ENCODE measurements at places on chromosomes 7 and 10.

GRCh38 chr7:157969995-157970394 is 617.6 kb downstream of the PTPRN2 start:
- no peak for DNase-seq

- no peak for DNase-seq
Measured at GRCh38 chr7:683526-684205, 42.8 kb upstream of the DNAAF5 start.

DNA sequence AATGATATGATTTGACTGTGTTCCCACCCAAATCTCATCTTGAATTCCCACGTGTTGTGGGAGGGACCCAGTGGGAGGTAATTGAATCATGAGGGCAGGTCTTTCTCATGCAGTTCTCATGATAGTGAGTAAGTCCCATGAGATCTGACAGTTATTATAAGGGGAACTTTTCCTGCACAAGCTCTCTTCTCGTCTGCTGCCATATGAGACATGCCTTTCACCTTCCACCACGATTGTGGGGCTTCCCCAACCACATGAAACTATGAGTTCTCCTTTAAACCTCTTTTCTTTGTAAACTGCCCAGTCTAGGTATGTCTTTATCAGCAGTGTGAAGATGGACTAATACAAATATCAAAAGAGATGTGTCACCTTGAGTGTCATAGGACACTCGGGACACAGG is 502.7 kb upstream of the PODXL start:
- no peak for DNase-seq

DNA sequence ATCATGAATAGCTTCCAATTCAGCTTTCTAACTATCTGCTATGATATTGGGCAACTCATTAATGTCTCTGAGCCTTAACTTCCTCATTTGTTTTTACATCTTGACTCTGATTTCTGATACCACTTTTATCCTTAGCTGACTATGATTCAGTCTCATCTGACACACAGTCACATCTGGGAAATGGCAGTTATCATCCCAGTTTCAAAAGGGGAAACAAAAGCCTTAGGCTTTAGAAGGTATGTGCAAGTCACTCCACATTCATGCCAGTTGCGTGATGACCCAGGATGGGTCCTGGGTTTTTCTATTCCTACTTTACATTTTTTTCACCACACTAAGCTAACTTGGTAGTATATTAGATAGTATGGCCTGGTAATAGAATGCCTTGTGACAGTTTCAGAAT is 12.7 kb downstream of the SCIN start:
- DNase-seq = no peak

GRCh38 chr7:23467291-23467805 is 2.9 kb downstream of the IGF2BP3 start:
- DNase-seq = no peak

DNA sequence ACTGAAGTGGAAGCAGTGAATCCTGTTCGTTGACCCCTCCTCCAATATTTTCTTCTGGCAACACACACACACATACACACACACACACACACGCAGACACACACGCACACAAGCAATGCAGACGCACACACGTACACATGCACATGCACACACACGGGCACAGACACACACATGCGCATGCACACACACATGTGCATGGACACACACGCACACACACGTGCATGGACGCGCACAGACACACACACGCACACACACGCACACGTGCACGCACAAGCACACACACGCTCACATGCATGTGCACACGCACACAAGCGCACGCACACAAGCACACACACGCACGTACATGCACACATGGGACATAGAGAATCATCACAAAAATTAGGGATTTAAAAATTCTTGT is 488.2 kb upstream of the TPK1 start:
- DNase-seq = no peak

GRCh38 chr10:124109261-124109660 is 15.9 kb upstream of the CHST15 start:
- no peak for DNase-seq

GRCh38 chr10:5600908-5601307 is 65.5 kb downstream of the ASB13 start:
- DNase-seq = no peak

DNA sequence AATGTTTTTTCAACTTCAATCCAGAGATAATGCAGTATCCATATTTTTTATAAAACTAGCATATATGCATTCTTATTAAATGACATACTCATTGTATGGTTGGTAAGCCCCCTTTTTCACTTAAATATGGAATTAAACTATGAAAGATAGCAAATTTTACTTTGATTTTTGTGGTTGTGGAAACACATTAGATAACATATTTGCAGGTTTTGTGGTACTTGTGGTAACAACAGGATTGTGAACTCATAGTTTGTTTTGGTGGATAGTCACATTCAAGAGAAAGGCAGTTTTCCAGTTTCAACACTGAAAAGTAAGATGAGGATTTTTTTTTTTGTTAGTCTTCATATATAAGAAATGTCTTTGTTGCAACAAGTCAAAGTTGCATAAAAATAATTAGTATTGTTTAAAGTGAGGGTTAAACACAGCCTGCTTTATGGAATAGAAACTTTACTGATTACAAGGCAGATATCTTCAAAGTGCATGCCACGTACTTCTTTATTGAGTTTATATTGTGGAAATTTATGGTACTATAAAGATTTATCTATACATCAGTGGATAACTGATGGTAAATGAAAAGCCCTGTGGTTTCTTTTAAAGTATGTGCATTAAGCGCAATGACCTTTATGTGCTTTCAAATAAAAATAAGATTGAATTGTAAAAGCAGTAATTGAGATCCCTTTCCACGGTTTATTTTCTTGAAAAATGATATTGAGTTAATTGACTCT is 39.7 kb upstream of the SEMA3D start:
- no peak for DNase-seq

GRCh38 chr7:18511351-18512140 is 16.0 kb downstream of the HDAC9 start:
- no peak for DNase-seq

DNA sequence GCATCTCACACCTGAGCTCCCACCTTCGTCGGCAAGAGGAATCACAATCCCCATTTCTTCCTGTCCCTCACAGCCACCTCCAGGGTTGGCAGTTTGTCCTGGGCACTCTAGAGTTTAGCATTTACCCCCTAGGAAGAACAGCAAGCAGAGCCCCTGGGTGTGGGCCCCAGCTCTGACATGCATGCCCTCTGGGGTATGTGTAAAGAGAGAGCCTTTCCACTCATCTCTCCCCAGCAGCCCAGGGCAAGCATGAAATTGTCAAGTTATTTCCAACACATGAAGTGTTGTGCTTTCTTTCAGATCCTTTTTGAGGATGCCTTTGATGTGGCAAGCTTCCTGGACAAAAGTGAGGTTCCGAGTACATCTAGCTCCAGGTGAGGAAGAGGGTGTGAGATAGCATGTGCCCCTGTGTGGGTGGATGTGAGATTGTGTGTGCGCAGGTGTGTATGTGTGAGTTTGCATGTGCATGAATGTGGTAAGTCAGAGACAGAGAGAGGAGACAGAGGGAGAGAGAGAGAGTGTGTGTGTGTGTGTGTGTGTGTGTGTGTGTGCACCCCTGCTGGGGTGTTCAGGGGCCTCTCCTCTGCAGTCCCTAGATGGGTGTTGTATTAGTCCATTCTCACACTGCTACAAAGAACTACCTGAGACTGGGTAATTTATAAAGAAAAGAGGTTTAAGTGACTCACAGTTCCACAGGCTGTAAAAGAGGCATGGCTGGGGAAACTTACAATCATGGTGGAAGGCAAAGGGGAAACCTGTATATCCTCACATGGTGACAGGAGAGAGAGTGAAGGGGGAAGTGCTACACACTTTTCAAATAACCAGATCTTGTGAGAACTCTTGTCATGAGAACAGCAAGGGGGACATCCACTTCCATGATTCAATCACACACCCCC is 18.1 kb downstream of the STRA8 start:
- no peak for DNase-seq

DNA sequence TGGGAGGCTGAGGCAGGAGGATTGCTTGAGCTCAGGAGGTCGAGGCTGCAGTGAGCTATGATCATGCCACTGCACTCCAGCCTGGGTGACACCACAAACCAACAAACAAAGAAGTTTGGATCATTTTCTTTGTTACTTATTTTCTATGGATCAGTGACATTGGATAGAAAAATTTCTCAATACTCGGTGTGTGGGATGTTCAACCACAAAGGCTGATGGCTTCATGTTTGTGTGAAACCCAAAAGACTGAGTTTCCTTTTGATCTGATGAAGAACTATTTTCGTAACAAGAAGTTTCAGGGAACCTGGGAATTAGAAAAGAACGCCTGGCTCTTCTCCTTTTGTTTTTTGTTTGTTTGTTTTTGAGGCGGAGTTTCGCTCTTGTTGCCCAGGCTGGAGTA is 104.0 kb downstream of the HOXA1 start:
- no peak for DNase-seq

GRCh38 chr10:28343987-28344895 is 41.4 kb upstream of the MPP7 start:
- no peak for DNase-seq

DNA sequence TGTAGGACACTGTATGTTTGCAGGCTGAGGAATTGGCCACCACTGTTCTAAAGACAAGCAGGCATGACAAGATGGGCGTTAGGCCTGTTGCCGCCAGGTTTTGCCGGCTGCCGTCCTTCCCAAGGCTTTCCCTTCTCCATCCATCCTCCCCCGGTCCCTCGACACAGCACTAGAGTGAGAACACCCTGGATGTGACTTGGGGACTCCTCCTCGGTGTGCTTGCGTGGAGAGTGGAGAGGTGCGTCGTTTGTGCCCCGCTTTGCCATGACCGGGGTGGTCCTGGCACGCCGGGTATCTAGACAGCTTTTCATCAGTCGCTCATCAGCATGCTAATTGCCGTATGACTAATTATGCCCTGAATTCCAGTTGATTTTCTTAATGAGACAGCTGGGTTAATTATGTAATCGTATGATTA is 206.6 kb upstream of the SH2B2 start:
- no peak for DNase-seq

DNA sequence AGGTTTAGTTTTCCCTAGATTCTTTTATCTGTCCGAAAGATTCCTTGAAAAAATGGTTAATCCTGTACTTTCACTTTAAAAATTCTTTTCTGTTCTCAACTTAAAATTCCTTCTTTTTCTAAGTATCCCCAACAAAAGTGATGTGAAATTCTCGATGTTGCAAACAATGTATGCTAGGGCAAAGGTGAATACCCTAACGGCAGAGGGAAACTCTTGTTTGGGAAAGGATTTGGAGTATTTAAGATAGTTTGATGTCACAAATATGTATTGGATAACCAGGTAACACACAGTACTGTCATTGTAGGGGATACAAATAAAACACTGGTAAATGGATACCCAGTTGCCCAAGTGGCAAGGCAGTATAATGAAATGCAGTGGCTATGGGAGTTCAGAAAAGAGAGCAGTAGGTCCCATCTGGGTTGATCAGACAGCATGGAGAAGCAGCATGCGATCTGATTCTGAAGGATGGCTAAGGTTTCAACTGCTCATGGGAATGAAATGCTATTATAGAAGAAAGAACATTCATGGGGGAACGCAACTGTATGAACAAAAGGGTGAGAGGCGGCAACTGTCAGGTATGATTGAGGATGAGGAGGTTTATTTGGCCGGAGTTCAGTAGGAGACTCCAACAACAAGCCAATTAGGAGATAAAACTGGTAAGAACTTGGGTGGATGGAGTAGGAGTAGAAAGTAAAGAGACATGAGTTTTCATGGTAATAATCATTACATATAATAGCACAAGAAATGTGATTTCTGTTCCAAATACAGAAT is 3.2 kb upstream of the EPC1 start:
- DNase-seq = no peak

GRCh38 chr10:53005612-53006345 is 233.2 kb upstream of the MBL2 start:
- DNase-seq = no peak

- peak; percentile 67 for DNase-seq
Measured at GRCh38 chr7:64618785-64619456, 47.0 kb upstream of the ZNF107 start.

DNA sequence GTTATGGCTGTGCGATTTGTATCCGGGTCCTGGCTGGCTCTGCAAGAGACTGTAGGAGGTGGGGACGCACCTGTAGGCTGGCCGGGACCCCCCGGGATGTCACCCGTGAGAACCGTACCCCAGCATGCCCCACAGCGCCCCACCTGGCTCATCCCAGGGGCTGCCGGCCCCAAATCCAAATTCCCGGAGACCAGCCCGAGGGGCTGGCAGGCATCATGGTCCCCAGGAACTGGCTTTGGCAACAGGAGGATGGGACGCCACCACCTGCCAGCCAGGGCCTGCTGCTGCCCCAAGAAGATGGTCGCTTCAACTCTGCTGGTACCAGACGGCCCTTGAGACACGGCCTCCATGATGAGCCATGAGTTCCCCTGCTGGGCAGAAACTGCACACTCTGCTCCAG is 239.4 kb downstream of the ELFN1 start:
- no peak for DNase-seq

- no peak for DNase-seq
Measured at GRCh38 chr7:40899636-40900507, 765.1 kb downstream of the SUGCT start.

DNA sequence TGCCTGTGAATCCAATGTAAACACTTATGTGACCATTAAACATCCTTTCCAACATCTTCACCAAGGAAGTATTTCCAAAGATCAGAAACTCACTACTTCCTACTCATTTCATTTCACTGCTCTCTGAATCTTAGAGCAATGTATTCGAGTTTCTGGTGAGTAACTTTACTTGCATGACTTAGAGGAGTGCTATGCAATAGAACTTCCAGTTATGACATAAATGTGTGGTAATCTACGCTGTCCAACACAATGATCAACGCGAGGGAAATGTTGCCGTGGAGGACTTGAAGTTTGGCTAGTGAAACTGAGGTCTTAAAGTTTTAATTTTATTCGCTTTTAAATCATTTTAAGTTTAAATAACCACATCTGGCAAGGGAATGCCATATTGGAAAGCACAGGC is 1326.3 kb downstream of the XPNPEP1 start:
- no peak for DNase-seq

DNA sequence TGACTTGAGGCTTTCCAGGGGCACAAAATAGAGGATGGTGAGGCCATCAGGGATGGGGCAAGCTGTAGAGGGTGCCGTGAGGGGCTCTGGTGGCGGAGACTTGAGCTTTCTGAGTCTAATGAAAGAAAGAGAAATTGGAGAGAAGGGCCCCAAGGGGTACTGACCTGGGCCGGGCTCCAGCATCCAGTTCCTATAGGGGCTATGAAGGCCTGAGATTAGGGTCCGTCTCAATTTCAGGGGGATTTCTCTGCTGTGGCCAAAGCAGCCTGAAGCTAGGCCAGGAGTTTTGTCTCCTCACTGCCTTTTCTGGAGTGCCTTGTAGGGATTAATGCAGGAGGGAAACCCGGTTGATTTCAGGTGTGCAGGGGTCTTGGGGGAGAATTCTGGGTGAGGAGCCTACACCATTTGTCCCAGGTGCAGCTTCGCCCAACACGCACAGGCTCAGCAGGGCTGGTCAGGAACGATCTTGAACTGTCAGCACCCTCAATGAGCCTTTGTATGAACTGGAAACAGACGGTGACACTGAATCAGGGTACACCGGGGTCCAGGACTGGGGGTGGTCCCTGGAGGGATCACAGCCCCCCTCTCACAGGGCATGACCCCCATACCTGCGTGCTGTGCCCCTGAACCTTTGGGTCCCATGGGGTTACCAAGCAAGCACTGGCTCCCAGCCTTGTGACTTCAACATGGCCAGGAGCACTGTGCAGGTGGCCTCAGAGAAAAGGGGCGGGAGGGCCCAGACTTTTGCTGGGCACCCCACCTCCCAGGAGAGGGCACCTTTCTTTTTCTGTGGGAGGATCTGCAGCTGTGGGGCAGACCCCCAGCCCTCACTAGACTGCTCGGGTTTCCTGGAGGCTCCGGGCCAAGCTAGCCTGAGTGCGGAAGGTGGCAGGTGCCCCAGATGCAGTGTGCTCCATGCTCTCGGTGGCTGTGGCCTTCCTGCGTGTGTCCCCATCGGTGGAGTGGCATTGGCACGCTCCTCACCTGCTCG is 122.9 kb upstream of the RET start:
- DNase-seq = no peak

GRCh38 chr10:3362394-3362793 is 189.8 kb upstream of the PITRM1 start:
- no peak for DNase-seq
